ENCODE measurements at places on chromosomes 4 and X.

DNA sequence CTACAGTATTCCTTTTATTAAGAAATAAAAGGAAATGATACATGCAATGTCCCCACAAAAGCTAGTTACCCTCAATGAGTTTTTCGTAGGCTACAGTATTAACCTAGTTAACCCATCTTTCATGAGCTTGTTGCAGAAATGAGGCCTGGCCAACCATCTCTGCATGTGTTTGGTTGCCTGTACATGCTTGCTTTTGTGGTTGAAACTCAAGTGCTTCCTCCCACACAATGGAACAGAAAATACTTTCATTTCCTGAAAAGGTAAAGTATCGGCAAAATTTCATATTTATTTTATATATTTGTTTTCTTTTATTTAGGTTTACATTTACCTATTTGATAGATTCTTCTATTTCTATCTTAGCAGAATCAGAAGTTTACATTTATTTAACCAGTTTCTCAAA lies 214.6 kb upstream of the FAM241A start:
- no peak for DNase-seq

GRCh38 chrX:40460926-40461325 lies 119.8 kb upstream of the ATP6AP2 start:
- no peak for DNase-seq

DNA sequence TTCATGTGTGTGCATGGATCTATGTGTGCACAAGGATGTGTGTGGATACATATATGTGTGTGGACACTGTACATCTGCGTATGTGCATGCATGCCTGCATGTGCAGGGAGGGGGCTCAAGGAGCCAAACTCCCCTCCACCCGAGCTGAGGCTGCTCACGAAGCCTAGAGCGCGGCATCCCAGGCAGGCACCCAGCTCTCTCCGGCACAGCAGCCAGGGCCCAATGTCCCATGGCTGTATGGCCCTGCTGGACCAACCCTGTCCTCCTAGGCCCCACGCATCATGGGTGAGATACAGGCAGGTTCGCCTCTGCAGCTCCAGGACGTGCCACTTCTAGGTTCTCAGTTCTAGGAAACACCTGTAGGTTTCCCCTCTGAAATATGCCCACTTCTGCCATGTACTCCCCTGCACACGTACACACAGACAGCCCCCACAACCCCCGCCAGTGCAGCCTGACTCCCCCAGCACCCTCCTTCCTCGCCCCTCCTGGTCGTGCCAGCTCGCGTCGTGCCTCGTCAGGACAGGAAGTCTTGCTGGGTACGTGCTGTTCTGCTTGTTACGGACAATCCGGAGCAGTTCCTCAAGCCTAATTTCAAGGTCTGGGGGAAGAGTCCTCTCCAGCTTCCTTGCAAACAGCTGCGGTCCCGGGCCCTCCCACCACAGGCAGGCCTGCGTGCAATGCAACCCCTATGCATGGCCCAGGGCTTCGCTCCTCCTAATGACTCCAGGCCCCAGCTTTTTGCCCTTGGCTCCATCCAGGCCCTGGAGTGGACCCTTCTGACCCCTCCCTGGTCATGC lies 3.2 kb upstream of the ADRA2C start:
- DNase-seq, result no peak

DNA sequence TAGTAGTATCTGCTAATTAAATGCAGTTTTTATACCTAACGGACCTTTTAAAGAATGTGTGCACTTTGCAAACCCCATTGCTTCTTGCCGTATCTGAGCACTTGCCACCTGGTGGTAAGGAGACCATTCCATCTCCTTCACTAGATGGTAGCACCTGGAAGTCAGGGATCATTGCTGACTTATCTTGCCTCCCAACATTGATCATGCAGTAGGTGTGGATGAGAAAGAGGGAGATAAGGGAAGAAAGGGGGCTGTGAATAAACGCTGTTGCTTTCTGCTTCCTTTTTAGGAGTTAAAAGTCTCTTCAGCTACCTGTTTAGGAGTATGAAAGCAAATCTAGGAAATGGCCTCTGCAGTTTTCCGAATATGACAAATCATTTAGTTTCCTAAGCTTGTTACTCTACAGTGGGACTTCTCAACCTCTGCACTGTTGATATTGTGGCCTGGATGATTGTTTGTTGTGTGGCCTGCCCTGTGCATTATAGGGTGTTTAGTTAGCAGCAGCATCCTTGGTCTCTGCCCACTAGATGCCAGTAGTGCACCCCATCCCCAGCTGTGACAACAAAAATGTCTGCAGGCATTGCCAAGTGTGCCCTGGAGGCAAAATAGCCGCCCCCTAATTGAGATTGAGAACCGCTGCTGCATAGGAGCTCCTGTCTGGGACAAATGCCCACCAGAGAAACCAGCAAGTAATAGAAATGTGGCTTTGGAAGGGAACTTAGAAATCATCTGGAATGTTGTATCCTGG lies 38.8 kb downstream of the GAB1 start:
- DNase-seq, result no peak

- DNase-seq, result no peak
These were observed 5.9 kb downstream of the SPARCL1 start for GRCh38 chr4:87523307-87523706.

- no peak for DNase-seq
These were observed 48.6 kb downstream of the TSC22D3 start for GRCh38 chrX:107726816-107727534.

GRCh38 chrX:397575-397974 lies 10.9 kb upstream of the PPP2R3B start:
- DNase-seq, result no peak

- no peak for DNase-seq
These were observed 192.2 kb downstream of the KCTD8 start for GRCh38 chr4:44256414-44256813.

- DNase-seq, result no peak
These were observed 1702.3 kb downstream of the STIM2 start for GRCh38 chr4:28562913-28563312.

DNA sequence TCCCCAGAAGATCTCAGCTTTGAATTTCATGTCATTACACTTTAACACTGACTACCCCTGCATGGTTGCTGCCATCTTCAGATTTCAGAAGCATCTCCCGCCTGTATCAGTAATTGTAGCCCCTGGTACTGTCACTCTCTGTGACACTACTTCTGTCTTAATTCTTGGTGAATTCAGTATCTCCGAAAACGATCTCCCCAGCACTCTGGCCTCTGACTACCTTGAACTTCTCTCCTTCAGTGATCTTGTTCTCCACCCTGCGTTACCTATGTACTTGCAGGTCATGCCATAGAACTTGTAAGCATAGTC lies 53.8 kb upstream of the ABCG2 start:
- no peak for DNase-seq

- DNase-seq, result no peak
These were observed 86.8 kb downstream of the ZNF718 start for GRCh38 chr4:211033-211511.

DNA sequence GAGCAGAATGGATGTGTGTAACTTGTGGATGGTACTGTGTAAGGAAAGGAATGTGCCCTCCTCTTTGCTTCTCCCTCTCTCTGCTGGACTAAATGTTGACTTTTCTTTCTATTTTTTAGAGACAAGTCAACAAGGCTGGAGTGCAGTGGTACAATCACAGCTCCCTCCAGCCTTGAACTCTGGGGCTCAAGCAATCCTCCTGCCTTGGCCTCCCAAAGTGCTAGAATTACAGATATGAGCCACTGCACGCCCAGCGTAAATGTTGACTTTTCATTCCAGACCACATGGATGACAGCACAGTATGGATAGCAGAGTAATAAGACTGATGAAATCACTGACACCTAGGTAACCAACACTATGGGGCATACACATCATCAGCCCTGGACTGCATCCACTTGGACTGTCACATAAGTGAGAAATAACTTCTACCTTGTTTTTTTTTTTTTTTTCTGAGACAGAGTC lies 5.1 kb upstream of the RPS3A start:
- DNase-seq, result no peak

DNA sequence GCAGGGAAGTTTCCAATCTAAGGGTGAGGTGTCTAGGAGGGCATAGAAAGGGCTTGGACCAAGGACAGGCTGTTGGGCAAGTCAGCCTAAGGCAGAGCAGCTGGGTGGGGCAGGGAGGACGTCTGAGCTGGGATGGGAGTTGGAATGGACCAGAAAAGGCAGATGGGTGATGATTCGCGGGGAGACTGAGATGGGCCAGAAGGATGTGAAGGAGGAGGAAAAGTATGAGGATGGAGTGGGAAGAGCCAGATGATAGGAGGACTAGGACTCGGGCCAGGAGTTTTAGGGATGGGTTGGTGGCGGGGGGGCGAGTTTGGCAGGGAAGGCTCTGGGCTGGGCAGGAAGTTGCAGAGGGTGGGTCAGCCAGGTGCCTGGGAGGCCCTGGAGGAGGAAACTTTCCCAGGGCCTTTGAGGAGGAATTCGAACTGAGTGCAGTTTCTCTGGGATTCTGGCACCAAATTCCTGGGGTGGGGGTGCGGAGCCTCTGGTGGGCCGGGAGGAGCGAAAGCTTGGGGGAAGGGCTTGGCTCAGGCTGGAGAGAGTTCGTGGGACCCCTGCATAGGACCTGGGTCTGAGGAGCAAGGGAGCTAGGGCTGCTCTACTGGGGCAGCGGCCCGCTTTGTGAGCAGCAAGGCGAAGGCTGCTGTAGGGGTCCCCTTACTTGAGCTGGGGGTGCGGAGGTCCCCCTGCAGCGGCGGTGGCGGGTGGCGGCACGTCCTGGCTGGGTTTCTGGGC lies 8.7 kb upstream of the TIMP1 start:
- peak; percentile 66 for DNase-seq

DNA sequence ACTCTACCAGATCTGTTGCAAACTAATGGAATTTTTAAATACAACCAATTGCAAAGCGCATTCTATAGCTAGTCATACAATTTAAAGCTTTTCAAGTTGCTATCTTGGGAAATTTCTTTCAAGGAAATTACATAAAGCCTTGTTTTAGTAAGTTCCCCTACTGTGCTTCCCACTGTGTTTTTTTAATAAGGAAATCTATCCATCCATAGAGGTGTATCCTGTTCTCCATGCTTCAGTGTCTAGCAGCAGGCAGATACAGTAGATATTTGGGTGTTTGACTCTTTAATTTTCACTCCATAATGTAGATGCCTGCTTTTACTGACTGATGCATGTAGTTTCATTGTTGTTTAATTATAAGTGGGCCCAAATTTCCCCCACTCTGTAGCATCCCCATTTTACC lies 171.6 kb upstream of the POU3F4 start:
- DNase-seq, result no peak

DNA sequence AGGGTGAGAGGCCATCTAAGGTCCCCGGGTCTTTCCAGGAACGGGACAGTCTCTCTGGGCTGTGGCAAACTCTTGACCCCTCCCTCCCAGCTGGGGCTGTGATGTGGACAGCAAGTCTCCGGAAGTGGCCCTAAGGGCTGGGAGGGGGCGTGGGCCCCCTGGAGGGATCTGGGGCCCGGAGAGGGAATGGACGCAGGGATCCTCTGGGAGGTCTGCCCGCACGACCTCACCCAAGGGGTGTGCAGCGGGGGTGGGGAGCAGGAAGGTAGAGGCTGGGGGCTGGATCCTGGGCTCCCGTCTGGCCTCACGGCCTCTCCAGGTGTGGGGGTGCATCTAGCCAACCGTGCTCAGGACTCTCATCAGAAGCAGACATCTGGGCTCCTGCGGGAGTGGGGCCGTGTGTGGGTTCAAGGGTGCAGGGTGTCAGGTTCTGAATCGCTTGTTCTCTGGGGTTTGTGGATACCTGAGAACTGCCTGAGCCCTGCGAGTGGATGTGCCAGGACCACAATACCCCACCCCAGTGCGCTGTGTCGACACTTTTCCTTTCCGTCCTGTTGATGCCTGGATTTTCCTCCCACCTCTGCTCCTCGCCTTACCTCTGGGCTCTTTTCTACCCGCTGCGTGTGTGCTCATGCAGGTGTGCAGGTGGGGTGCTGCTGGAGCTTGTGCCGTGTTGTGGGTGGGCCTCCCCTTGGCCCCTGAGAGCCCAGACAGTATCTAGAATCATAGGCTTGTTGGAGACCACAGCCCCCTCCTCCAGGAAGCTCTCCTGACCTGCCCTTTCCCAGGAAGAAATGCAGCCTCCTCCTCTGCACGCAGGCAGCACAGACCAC lies 915 bp downstream of the CPZ start:
- DNase-seq, result no peak

DNA sequence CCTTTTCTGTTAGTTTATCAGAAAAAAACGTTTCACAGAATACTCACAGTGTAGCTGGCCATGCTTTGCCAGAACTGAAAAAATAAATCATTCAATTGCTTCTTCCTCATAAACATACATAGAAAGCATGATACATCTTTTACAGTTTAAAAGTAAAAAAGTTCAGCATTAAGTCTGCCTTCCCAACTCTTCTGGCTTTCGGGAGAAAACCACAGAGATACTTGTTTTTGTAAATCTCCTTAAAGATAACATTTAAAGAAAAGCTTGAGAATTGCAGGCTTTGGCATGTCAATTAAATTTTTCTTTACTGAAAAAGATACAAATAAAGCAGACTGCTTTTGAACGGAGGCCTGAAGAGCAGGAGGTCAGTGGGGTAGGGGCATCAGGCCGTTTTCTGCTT lies 66.8 kb downstream of the SEC24D start:
- no peak for DNase-seq

DNA sequence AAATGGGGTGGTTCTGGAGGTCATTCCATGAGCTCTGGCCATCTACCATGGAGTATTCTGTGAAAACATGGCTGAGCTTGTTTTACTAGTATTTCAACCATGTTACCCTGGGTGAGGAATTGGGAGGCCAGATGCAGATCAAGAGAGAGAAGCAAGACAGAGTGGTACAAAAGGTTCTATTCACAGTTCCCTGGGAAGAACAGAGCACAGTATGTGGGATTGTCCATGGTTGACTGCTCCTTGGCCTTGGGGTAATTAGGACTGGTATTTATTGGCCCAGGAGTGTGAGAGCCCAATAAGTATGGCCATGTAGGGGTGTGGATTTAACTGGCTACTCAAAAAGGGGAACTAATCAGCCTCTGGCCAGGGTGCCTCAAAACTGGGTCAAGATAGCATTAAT lies 239.7 kb upstream of the GATB start:
- DNase-seq, result no peak

GRCh38 chr4:161554372-161554990 lies 609.3 kb downstream of the FSTL5 start:
- no peak for DNase-seq

- no peak for DNase-seq
These were observed 43.7 kb downstream of the EDNRA start for GRCh38 chr4:147524601-147525000.

DNA sequence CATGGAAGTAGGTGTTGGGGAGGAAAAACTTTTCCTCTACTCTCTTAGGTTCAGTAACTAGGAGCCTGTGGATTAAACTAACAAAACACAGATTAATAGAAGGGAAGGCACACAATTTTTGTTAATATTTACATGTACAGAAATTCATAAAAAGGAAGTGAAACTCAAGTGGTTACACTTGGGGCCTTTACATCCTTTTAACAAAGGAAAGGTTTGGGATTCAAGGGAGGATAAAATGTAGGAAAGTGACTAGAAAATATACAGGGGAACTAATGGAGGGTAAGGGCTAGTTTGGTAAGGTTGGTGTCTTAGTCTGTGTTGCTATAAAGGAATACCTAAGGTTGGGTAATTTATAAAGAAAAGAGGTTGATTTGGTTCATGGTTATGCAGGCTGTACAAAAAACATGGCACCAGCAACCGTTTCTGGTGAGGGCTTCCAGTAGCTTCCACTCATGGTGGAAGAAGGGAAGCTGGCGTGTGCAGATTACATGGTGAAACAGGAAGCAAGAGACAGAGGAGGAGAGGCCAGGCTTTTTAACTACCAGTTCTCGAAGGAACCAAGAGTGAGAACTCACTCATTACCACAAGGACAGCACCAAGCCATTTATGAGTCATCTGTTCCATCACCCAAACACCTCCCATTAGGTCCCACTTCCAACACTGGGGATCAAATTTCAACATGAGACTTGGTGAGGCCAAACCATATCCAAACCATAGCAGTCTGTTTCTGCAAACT lies 124.4 kb downstream of the CHRDL1 start:
- no peak for DNase-seq

- no peak for DNase-seq
These were observed 17.6 kb downstream of the ADRA2C start for GRCh38 chr4:3783693-3784306.

Data from right lung (tissue), 10 donors.